ENCODE measurements at places on chromosomes 13 and 19.

- DNase-seq: no peak
Observed at GRCh38 chr13:74105871-74106270, 28.3 kb downstream of the KLF12 start.

DNA sequence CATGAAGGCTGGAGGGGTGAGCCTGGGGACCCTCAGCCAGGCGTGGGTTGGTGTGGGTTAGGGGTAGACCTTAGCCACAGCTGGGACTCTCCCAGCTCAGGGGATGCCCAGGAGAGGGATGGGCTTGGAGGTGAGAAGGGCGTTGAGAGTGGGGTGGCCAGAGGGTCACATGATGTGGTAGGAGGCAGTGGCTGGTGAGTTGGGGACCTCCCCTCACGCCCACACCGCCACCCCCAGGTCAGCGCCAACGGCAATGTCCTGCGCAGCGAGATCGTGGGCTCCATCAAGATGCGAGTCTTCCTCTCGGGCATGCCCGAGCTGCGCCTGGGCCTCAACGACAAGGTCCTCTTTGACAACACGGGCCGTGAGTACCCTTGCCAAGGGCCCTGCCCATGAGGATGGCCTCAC lies 28.5 kb downstream of the AP1M1 start:
- no peak for DNase-seq

- DNase-seq: peak; percentile 15
Observed at GRCh38 chr13:110560601-110561343, 750 bp downstream of the RAB20 start.

- DNase-seq: no peak
Observed at GRCh38 chr19:10517361-10517759, at the start of gene S1PR5. TSS of gene S1PR5 (minus strand) at chr19:10517447. CDS start at chr19:10515011, 2,436 bp downstream.

DNA sequence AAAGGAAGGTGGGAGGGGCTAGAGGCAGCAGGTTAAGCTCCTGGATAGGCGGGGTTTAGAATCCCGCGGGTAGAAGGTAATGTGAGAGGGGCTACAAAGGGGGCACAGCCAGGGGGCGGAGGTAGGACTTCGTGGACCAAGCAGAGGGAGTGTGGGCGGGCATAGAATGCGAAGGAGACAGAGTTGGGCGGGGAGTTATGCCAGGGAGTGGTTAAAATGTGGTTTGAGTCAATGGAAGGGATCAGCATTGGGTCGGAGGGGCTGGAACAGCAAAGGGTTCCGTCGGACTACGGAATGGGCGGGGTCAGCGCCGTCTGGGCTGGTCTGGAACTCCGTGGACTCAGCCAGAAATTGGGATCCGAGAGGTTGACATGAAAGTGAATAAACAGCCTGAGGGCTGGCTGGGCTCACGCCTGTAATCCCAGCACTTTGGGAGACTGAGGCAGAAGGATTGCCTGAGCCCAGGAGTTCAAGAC lies 3.0 kb downstream of the LTBP4 start:
- DNase-seq: no peak

DNA sequence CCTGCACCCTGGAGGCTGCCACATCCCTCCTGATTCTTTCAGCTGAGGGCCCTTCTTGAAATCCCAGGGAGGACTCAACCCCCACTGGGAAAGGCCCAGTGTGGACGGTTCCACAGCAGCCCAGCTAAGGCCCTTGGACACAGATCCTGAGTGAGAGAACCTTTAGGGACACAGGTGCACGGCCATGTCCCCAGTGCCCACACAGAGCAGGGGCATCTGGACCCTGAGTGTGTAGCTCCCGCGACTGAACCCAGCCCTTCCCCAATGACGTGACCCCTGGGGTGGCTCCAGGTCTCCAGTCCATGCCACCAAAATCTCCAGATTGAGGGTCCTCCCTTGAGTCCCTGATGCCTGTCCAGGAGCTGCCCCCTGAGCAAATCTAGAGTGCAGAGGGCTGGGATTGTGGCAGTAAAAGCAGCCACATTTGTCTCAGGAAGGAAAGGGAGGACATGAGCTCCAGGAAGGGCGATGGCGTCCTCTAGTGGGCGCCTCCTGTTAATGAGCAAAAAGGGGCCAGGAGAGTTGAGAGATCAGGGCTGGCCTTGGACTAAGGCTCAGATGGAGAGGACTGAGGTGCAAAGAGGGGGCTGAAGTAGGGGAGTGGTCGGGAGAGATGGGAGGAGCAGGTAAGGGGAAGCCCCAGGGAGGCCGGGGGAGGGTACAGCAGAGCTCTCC lies 6.9 kb upstream of the CEACAM5 start:
- DNase-seq: no peak

DNA sequence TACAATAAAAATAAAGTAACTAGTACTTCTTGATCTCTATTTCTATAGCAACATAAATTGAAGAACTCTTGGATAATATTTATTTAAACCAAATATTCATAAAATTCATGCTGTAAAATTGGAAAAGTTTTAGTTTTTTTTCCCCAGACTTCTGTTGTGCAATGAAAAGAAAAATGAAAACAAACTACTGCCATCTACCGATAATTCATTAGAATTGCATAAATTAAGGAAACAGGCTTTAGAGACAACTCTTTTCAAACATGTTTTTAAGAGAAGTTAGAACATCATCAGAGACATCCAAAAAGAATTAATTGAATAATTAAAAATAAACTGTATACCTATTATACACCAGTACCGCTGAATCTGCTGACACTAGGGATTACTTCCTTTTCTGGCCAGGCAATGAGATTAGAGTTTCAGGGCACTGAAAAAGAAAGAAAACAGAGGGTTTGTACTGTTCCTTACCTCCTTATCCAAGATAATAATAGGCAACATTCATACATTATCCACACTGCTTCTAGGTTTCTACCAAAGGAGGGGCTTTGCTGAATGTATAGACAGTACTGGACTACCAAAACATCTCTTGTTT lies 4.9 kb downstream of the CCDC122 start:
- DNase-seq: peak; percentile 26

GRCh38 chr13:109628251-109628699 lies 158.1 kb downstream of the IRS2 start:
- DNase-seq: no peak

GRCh38 chr13:25978961-25979360 lies 72.9 kb downstream of the SHISA2 start:
- DNase-seq: no peak

DNA sequence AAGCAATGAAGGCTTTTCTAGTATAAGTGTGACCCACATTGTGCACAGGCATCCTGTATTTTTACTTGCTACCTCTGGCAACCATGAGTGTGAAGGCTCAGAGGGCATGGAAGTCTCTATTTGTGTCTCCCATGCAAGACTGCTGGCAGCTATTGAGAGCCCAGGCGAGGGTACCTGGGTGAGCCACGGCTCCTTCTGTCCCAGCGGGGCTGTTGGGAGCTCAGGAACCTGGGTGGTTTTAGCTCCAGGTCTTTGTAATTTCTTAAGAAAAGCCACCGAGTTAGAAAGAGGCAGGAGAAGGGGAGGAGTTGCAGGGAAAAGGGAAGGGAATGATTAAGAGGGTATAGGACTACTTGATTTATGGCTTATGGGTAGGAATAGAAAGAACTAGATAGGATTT lies 190.4 kb upstream of the SOX1 start:
- DNase-seq: no peak

DNA sequence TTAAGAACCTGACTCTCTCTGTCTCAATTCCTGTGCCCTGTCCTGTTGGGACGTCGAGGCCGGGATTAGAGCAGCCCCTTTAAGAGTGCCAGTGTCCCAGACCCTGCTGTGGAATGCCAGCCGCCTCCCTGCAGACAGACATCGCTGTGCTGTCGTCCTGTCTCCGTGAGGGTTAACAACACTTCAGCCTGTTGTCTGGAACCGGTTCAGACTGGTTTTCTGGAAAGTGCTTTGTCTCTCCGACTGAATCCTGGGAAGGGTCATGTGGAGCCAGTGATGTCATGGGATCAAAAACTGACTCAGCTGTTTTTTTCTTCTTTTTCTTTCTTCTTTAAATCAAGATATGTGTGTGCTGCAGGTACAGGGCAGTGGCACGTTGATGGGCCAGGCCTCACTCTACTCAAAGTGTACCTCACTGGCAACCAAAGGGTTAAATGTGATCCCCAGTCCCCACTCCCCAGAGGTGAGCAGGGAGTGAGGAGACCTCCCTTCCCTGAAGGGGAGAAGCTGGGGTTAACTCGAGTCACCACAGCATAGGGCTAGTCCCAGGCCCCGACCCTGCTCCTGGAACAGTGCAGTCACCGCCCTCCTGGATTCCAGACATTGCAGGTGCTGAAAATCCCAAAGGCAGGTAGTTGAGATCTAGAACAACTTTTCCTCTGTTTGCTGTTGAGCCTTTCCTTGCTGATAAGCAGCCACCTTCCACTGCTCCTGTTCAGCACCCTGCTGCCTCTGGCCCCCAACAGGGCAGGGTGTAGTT lies 50.8 kb downstream of the TSSK6 start:
- no peak for DNase-seq

- DNase-seq: no peak
Observed at GRCh38 chr19:1019980-1020867, 699 bp downstream of the TMEM259 start.

GRCh38 chr13:114103801-114104654 lies 28.4 kb downstream of the RASA3 start:
- no peak for DNase-seq

- no peak for DNase-seq
Observed at GRCh38 chr19:48308631-48309586, 16.4 kb upstream of the EMP3 start.

DNA sequence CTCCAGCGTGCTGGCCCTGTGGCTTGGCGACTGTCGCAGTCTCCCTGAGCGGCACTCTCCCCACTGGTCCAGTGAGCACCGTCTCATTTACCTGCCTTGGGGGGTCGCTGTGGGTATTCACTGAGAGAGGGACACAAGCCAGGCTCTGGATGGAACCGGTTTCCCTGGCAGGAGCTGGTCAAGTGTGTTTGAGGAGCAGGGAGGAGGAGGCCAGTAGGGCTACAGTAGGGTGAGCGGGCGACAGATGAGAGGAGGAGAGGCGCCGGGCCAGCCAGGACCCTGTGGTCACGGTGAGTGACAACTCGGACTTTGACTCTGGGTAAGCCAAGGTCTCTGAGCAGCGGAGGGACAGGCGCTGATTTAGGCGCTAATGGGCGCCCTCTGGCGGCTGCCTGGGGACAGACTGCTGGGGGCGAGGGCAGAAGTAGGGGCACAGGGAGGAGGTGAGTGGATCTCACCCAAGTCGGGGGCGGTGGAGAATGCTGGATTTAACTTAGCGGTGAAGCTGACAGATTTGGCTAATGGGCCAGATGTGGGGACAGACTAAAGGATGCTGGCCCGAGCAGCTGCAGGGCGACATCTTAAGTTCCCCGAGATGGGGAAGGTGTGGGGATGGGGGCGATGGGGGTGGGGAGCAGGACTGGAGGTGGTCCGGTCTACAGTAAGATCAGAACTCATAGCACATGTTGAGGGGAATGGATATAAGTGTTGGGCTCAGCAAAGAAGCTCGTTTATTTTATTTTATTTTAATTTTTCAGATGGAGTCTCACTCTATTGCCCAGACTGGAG lies 4.7 kb upstream of the PRMT1 start:
- DNase-seq: peak; percentile 81

GRCh38 chr13:73861136-73861535 lies 273.1 kb downstream of the KLF12 start:
- peak; percentile 27 for DNase-seq

GRCh38 chr13:61463024-61463423 lies 47.4 kb upstream of the PCDH20 start:
- DNase-seq: no peak

DNA sequence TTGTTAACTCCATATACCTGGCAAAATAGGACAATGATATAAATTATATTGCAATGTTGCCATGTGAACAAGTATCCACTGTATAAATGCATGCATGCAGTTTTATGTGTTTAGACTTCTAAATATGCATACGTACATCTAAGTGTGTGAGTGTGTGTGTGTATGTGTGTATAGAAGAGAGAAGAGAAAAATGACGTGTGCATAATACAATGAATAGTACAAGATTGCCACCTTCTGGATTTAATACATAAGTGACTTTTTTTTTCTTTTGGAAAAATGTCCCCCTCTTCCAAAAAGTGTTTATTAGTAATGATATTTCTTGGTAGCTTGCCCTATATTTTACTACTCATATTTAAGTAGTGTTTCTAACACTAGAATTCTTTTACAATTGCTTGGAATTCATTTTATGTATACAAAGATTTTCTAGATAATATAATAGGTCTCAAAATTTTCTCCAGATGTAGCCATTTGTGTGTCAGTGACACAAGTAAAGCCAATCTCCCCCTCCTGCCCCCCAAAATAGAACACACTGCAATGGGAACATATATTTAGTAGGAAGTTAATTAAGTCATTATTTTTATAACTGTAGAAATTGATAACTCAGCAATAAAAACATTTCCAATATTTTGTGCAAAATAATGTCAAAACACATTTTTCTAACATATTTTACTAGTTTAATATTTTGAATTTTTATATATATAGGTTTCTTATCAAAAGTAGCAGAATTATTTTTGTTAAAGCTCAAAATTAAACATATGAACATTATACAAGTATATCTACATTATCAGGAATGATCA lies 783.3 kb upstream of the ATXN8OS start:
- DNase-seq: no peak

GRCh38 chr19:3020321-3020960 lies 8.6 kb downstream of the TLE2 start:
- no peak for DNase-seq

GRCh38 chr13:48653472-48653939 lies at the start of gene CYSLTR2:
TSS of gene CYSLTR2 (plus strand) at chr13:48653929. CDS start at chr13:48706818, 52,889 bp downstream.
- DNase-seq: peak; percentile 85

GRCh38 chr13:90070362-90070761 lies 1277.1 kb upstream of the MIR17HG start:
- no peak for DNase-seq

GRCh38 chr13:110044551-110045111 lies 258.2 kb upstream of the IRS2 start:
- no peak for DNase-seq

- no peak for DNase-seq
Observed at GRCh38 chr13:80250213-80250810, 90.6 kb downstream of the SPRY2 start.

DNA sequence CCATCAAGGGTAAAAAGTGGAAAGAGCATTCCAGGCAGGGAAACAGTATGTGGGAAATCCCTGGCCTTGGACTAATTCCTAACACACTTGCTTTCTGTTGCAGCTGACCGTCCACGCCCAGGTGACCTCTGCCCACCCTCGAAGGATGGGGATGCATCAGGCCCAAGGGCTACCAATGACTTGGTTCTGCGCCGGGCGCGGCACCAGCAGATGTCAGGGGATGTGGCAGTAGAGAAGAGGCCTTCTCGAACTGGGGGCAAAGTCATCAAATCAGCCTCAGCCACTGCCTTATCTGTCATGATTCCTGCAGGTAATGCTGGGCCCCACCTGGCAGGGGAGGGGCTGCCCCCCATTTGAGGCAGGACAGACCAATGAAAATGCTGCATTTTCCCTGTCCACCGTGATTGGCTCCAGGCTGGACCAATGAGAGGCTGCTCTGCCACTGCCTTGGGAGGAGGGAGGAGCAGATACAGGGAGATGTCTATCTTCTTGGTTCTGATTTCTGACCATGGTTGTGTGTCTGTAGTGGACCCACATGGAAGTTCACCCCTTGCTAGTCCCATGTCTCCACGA lies 12.6 kb downstream of the DNASE2 start:
- no peak for DNase-seq

- no peak for DNase-seq
Observed at GRCh38 chr13:30504081-30504480, 38.3 kb upstream of the HMGB1 start.

GRCh38 chr19:2720777-2721569 lies at the start of gene DIRAS1:
TSS of gene DIRAS1 (minus strand) at chr19:2721372. CDS start at chr19:2717806, 3,566 bp downstream.
- no peak for DNase-seq

Measured in CD4-positive, alpha-beta T cell treated with Interleukin-12 subunit alpha and Interleukin-12 subunit beta, for 1 hour (primary cell).